ENCODE measurements at places on chromosomes 16 and 17.

GRCh38 chr16:10265770-10266615 lies 83.8 kb upstream of the GRIN2A start:
- DNase-seq: no peak

DNA sequence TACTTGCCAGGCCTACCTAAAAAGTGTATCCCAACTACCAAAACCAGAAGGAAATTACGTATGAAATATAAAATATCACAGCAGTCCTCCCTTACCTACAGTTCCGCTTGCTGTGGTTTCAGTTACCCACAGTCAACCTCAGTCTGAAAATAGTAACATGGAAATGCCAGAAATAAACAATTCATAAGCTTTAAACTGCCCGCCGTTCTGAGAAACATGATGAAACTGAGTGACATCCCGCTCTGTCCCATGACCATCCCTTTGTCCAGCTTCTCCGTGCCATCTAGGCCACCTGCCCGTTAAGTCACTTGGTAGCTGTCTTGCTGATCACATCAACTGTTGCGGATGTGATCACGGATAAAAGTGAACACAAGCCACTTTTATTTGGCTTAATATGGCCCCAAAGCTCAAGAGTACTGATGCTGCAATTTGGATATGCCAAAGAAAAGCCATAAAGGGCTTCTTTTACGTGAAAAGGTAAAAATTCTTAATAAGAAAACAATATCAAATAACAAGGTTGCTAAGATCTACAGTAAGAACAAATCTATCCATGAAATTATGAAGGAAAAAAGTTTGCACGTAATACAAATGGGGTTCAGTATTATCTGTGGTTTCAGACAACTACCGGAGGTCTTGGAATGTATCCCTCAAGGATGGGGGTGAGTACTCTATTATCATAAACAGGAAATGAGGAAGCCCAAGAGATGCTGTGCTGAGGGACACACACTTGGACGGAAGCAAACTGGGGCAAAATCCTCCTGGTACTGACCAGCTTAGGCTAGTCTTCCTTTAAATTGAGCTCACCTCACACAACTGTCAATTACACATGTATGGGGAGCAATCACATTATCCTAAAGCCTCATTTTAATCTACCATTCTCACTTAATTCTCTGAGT lies 8.2 kb downstream of the USP22 start:
- no peak for DNase-seq

GRCh38 chr16:8887952-8888560 lies 5.9 kb downstream of the LITAFD start:
- DNase-seq: peak; percentile 94

GRCh38 chr17:58412961-58413586 lies 4.3 kb downstream of the RNF43 start:
- DNase-seq: no peak

GRCh38 chr16:51630076-51630475 lies 479.0 kb upstream of the SALL1 start:
- no peak for DNase-seq

- DNase-seq: no peak
Measured at GRCh38 chr17:15931394-15931793, 13.5 kb upstream of the ADORA2B start.

GRCh38 chr17:67212714-67213417 lies 32.1 kb downstream of the HELZ start:
- DNase-seq: no peak

- no peak for DNase-seq
Measured at GRCh38 chr17:12917399-12917798, 100.4 kb downstream of the ELAC2 start.

GRCh38 chr17:39169518-39169917 lies 3.6 kb upstream of the ARL5C start:
- DNase-seq: no peak

DNA sequence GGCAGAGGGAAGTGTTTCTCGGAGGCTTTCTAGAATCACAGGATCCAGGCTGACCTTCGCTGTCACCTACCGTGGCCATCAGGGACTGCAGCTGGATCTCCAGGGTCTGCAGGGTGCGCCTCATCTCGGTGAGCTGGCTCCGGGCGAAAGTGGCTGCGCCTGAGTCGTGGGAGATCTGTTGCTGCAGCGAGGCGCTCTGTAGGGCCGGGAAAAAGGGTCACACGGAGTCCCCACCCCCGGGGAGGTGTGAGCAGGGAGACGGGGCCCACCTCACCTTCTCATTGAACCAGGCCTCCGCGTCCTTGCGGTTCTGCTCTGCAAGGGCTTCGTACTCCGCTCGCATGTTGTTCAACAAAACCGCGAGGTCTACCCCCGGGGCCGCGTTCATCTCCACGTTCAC lies 2.9 kb downstream of the KRT28 start:
- no peak for DNase-seq

GRCh38 chr16:65716737-65717700 lies 595.2 kb upstream of the CDH11 start:
- no peak for DNase-seq

DNA sequence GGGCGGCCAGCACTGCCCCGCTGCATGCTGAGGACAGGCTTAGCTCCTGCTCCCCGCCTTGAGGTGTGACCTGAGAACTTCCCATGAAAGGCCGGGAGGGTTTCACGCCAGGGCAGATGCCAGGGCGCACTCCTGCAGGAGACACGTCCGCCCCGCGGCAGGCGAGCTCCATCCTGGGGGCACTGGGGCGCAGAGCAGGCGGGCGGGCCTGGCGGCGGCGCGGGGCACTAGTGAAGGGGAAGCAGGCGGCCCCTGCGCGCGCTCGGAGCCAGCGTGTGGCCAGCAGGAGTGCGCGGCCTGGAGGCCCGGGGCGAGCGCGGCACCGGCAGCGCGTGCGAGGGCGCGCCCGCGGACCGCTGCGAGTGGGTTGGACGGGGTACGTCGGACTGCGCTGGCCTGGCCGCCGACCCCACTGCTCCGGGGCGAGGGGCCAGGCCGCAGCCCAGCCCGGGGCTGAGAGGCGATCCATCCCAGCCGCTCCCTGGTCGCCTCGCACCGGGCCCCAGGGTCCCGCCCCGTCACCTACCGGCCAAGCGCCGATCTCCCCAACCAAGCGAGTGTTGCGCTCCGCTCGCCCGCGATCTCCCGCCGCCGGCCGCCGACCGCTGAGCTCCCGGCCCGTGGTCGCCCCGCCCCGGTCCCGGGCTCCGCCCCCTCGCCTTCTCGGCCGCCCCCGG lies at the start of gene MAP3K14:
TSS of gene MAP3K14 (minus strand) at position 587 of the 677 bp plus-strand sequence. CDS start 26,275 bp downstream, outside the sequence.
- DNase-seq: no peak
